ENCODE measurements at places on chromosomes 2 and 18.

DNA sequence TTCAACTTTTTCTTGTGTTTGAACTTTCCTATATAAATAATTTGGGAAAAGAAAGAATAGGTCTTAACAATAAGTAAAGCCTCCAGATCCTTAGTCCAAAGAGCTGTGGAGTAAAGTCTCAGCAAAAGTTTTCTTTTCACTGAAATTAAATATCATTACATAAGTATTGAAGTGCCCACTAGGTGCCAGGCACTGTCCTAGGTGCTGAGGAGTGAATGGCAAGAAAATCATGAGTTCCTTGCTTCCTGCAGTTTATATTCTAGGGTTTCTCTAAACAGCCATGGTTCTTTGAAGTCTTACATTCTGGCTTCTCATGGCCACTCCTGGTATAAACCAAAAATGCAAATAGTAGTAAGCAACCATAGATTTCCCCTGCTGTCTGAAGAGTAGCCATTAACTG is 59.7 kb downstream of the SPP2 start:
- DNase-seq: no peak

DNA sequence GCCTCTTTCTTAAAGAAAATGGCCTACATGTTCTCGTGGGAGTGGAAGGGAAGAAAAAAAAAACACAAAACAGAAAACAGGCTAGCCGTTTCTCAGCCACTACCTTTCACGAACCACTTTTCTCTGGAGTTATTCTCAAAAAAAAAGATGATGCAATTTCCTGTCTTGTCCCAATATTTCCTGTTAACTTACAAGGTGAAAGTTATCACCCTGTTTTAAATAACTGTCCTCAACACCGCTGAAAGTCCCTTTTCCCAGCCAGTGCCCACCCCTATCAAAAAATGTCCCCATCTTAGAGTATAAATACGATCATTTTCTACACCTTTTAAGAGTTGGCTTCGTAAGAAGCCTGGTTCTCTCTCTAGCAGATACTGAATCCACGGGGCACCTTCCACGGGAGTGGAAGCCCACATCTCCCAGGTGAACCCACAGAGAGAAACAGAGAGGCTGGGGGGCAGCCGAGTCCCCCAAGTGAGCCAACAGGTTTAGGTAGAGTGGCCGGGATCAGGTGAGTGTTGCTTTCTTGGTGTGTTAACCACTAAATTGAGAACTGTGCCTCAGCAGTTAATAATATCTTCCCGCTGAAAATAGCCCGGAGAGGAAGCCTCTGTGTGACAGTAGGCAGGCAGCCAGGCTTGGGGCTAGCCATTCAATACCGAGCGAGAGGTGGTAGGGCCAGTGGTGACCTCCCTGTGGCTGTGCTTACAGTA is 15.9 kb downstream of the SMAD7 start:
- DNase-seq: peak; percentile 62

- no peak for DNase-seq
These were observed 46.6 kb downstream of the KANSL3 start for GRCh38 chr2:96591494-96591893.

DNA sequence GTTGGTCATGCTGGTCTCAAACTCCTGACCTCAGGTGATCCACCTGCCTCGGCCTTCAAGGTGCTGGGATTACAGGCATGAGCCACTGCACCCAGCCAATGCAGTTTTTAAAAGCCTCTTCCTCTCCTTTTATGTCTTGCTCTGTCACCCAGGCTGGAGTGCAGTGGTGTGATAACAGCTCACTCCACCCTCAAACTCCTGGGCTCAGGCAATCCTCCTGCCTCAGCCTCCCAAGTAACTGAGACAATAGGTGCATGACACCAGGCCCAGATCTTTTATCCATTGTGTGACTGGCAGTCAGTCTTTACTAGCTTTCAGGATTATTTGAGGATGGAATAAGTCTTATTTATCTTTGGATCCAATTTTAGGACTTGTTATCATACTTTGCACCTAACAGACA is 13.2 kb downstream of the KCTD18 start:
- DNase-seq: no peak

GRCh38 chr2:129747500-129748125 is 231.9 kb upstream of the RAB6C start:
- DNase-seq: no peak

DNA sequence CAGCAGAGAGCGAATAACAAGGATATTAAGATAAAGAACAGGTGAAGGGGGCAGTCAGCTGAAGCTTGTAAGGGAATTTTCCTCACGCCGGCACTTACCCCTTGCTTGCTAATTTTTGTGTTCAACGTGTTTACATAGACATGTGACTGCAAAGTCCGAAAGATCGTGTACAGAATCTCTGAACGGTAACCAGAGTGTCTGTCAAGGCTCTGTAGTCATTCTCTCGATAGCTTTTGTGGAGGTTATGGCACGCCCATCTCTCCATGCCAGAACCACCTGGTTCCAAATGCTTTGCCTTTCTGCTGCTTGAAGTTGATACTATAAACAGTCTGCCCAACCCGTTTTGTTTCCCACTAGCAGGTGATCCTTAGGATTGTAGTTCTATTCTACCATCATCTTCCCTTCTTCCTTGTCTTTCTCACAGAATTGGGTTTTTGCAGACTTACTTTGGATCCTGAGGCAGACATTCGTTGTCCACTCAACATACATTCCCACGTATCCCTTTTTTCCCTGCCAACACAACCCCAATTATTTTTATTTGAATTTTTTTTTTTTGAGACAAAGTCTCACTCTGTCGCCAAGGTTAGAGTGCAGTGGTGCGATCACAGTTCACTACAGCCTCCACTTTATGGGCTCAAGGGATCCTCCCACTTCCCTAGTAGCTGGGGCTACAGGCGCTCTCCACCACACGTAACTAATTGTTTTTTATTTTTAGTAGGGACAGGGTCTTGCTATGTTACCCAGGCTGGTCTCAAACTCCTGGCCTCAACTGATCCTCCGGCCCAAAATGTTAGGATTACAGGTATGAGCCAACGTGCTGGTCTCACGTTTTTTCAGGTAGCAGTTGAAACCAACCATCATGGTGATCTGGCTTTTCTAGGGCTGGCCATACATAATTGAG is 1.3 kb upstream of the USP34 start:
- DNase-seq: no peak
